ENCODE measurements at places on chromosomes 3 and 15.

GRCh38 chr3:181696626-181697230 lies 15.0 kb upstream of the SOX2 start:
- DNase-seq, result no peak

- DNase-seq, result no peak
Measured at GRCh38 chr15:40856746-40857145, 12.9 kb downstream of the SPINT1 start.

- DNase-seq, result peak; percentile 7
Measured at GRCh38 chr3:124281453-124282316, 289.8 kb upstream of the ROPN1 start.

- DNase-seq, result peak; percentile 5
Measured at GRCh38 chr3:104578558-104578957, 788.2 kb upstream of the ALCAM start.

DNA sequence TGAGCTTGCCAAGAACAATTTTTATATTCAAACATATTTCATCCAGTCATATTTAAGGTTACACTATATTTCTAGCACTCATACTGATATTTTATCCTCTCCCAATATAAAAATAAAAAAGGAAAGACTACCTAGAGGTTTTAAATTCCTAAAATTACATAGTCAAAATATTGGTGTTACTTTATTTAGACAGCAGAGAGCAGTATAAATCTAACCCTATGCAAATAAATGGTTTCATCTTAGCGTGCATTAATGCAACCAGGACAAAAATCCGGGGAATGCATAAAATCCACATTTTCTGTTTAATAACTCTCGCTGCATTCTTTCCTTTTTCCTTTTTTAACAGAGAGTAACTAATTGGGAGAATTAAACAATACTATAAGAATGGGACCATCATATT lies 1447.4 kb upstream of the ALCAM start:
- no peak for DNase-seq

DNA sequence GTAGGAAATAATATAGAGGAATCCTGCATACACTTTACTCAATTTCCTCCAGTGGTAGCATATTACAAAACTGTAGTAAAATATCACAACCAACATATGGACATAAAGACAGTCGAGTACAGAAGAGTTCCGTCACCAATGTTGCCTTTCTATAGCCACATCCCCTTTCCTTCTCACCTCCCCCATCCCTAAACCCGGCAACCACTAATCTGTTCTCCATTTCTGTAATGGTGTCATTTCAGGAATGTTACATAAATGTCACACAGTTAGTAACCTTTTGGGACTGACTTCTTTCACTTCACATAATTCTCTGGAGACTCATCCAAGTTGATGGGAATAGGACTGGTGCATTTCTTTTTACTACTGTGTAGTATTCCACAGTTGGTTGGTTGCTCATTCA lies 41.4 kb upstream of the ATG7 start:
- DNase-seq, result no peak

DNA sequence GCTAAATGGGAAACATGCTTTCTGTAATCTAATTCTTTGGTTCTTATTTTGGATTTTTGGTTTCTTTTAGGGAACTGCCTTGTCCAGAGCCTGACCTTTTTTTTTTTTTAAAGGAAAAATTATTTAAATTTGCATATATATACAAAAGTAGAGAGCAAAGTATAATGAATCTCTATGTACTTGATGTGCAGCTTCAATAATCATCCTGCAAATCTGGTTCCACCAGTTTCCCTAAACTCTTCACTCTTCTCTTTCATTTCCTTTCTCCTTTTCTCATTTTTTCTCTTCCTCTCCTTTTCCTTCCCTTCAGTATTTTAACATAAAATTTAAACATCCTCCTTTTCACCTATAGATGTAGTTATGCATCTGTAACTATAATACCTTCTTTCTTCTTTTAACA lies 82.5 kb downstream of the USP13 start:
- DNase-seq, result no peak

GRCh38 chr3:41575724-41576123 lies 376.4 kb downstream of the CTNNB1 start:
- no peak for DNase-seq

- peak; percentile 34 for DNase-seq
Measured at GRCh38 chr3:31962801-31963205, 18.3 kb downstream of the OSBPL10 start.

DNA sequence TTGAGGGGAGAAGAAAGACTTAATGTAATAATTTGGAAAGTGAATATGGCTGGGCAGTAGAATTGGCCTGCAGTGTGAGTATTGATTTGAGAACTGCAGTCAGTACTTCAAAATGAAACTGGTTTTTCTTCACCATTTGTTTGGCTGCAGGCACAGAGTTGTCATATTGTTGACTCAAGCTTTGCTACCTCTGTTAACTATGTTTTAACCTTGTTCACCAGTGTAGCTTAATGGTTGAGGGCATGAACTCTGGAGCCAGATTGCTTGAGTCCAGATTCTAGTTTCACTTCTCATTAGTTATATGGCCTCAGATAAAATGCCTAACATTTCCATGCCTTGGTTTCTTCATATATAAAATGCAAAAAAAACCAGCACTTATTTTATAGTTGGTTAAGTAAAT lies 64.1 kb downstream of the CFAP44 start:
- no peak for DNase-seq

GRCh38 chr3:28761375-28761774 lies 412.8 kb upstream of the AZI2 start:
- no peak for DNase-seq

Data from Jurkat, Clone E6-1 (cell line).